ENCODE measurements at places on chromosomes 12 and 14. TPM values are rescaled to one million over a fixed set of nuclear protein-coding genes. Genes with fewer than 3 reads are reported as not detected.

The MMP19 gene
- not detected for total RNA-seq

The PRH2 gene
- not detected for total RNA-seq

The PARP2 gene
- 55.4 TPM for total RNA-seq

The SAMD4A gene
- 0.55 TPM for total RNA-seq

The TPPP2 gene
- total RNA-seq, result not detected

The ZC2HC1C gene
- 3.7 TPM for total RNA-seq

The GPD1 gene
- 0.31 TPM for total RNA-seq

The DPPA3 gene
- not detected for total RNA-seq

The HOXC13 gene
- total RNA-seq, result not detected

The LRRC9 gene
- total RNA-seq, result 0.65 TPM

GRCh38 chr14:96037891-96038557 lies 1.1 kb upstream of the C14orf132 start:
- DNase-seq, result no peak

DNA sequence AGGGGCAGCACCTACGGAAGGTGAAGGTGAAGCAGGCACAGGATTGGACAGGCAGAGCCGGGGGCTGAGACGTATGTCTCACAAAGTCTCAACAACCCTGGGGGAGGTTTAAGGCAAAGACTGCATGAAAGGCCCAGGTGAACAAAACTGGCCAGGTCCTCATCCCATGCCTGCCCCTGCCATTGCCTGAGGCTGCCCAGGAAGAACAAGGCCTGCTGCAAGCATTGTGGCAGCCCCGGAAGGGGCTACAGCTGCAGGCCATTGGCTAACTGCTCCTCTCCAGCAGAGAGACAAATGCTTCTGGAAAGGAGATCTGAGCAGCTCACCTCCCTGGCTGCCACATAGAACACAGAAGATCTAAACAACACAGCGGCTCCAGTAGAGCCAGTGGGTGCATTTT lies 20.4 kb upstream of the TMEM179 start:
- DNase-seq, result no peak

GRCh38 chr14:105880616-105881015 lies 354.2 kb downstream of the TMEM121 start:
- DNase-seq, result no peak

GRCh38 chr14:90556012-90556477 lies 159.2 kb downstream of the CALM1 start:
- no peak for DNase-seq

DNA sequence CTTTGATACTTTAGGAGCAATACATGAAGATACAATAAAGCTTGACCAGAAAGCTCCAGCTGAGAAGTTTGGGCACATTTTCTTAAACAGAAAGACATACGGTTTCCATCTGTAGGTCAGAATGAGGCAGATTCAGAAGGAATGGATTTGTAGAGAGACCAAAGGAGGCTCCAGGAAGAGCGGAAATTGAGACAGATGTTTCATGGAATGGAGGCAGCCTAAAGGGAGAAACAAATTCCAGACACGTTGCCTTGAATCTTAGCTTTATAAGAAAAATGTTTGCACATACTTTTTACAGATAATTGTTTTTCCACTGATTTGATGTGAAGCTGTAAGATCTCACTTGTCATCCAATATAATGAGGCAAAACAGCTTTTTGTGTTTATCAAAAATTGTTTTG lies 24.8 kb downstream of the EPYC start:
- DNase-seq, result no peak

- no peak for DNase-seq
Measured at GRCh38 chr12:22881878-22882385, 257.0 kb downstream of the ETNK1 start.

GRCh38 chr12:46224386-46224785 lies 44.5 kb downstream of the SLC38A1 start:
- no peak for DNase-seq

- DNase-seq, result no peak
Measured at GRCh38 chr12:74171478-74171909, 366.1 kb upstream of the ATXN7L3B start.

GRCh38 chr14:75289840-75290388 lies 11.3 kb downstream of the FOS start:
- DNase-seq, result no peak

DNA sequence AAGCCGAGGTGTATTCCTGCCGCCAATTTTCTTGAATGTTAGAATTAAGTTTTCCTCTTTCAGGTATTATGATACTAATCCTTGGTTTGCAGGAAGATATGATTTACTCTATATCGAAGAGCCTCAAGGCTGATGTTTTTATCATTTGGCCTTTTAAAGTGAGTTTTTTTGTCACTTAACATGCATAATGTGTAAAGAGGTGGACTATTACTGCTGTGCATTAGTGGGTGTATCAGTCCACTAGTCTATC lies 11.1 kb upstream of the TMPO start:
- no peak for DNase-seq

DNA sequence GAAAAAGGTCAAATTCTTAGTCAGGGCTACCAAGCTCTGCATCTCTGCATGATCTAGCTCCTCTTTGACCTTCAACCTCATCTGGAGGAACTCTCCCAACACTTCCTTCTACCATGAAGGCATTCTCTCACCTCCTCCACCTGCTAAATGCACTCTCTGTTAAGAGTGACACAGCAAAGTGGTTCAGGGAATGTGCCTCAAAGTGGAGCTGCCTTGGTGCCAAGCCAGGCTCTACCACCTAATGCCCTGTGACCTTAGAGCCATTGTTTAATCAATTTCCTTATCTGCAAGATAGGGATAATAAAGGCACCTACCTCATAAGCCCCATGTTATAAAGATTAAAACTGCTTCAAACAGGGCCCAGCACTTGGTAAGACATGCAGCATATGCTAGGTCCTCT lies 236.7 kb downstream of the ANO2 start:
- DNase-seq, result no peak

GRCh38 chr12:42855362-42855950 lies 265.9 kb upstream of the PRICKLE1 start:
- DNase-seq, result no peak

DNA sequence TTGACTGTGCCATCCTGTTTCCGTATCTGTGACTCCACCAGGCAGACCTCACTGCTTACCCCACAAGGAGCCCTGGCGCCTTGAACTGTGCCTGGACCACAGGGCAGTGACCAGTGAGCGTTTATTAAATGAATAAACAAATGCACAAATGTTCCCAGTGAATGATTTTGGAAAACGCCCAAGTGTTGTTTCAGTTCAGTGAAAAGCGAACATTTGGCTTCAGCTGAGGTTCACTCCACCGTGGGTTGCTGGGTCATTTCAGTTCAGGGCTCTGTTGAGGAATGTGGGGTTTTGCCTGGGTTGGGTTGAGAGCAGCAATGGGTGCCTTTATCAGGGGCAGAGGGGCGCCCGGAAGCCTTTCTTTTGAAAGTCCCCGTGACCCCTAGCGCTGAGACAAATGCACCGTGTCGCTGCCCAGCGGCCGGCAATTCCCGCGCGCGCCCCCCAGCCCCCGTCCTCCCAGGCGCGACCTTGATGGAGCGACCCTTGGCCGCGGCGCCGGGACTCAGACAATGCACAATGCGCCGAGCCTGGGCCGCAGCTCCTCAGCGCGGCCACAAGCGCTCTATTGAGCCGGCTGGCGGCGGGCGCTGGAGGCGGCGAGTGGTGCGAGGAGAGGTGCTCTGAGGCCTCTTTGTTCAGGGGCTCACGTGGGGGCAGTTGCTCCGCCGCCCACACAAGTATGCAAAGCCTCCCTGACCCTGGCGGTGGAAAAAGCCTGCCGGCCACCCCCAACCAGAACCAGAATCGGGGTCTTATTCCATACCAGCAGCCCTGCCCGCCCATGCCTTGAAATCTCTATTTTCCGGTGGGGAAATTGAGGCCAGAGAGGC lies 40.5 kb upstream of the CLMN start:
- DNase-seq, result no peak

GRCh38 chr12:66058554-66058953 lies 72.0 kb downstream of the LLPH start:
- no peak for DNase-seq

GRCh38 chr12:4107911-4108697 lies 165.5 kb upstream of the CCND2 start:
- DNase-seq, result no peak

- peak; percentile 25 for DNase-seq
Measured at GRCh38 chr12:98374007-98374406, 141.4 kb upstream of the TMPO start.

DNA sequence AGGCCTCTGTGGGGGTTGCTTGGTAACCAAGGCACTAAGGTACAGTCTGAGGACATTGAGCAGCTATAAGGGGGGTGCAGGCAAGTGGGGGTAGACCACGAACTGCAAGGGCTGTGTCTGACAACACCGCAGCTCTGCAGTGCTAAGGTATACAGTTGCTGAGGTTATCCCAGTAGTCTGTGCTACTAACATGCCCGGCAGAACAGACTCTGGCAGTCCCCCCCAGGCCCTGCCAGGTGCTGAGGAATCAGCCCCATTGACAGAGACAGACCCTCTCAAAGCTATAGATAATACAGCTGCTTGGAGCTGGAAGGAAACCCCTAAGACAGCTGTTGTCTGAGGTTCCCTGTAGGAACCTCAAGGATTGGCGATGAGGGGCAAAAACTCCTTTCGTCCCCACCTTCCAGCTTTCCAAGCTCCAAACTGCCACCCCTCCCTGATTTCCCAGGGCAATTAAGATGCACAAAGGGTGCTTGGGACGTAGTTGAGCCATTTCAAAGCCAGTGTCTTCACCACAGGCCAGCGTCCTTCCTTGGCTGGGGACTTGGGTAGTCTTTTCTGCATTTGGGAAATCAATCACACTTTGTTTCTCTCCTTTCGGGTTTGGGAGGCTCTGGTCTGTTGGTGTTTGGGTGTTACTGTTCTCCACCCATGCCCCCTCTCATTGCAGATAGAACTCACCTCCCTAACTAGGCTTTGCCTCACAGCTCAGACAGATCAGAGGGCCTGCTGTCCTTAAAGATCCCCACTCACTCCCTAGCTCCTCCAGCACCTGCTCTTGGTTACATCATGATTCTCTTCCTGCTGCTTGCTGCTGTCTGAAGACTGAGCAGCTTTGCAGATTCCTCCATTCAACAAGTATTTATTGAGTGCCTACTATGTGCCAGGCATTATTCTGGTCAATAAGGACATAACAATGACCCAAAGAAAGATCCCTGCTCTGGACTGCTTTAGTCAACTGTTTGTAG lies 2.0 kb upstream of the MYH7 start:
- no peak for DNase-seq

DNA sequence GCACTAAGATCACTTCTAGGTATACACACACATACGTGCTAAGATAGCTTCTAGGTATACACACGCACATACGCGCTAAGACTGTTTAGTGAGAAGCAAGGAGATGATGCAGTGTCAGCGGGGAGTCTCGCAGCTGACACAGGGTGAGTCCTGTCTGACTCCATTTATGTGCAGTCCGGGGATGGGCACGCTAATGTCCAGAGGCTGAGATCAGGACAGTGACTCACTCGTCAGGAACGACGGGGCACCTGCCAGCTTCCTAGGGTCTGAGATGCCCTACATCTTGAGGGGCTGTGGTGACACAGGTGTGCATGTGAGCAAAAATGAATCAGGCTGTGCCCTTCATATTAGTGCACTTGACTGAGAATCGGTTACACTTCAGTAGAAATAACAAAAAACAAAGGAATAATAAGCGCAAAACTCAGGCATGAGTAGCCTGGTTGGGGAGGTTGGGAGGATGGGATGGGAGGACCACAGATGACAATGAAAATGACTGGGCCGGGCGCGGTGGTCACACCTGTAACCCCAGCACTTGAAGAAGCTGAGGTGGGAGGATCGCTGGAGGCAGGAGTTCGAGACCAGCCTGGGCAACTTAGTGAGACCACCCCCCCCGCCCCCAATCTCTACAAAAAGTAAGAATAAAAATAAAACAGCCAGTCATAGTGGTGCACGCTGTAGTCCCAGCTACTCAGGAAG lies 29.1 kb upstream of the ULK1 start:
- DNase-seq, result no peak

GRCh38 chr12:31519511-31519910 lies 71.4 kb downstream of the DENND5B start:
- DNase-seq, result no peak

- DNase-seq, result peak; percentile 23
Measured at GRCh38 chr14:58243790-58244555, 670 bp upstream of the PSMA3 start.

DNA sequence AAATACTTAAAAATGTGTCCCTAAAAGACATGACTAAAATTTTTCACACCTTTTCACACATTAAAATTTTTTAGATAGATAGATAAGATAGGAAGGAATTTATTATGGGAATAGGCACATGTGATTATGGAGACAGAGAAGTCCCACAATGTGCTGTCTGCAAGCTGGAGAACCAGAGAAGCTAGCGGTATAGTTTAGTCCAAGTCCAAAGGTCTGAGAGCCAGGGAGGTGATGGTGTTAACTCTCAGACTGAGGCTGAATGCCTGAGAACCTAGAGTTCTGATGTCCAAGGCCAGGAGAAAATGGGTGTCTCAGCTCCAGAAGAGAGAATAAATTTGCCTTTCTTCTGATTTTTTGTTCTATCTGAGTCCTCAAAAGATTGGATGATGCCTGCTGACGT lies 65.7 kb downstream of the POLR3B start:
- DNase-seq, result no peak

DNA sequence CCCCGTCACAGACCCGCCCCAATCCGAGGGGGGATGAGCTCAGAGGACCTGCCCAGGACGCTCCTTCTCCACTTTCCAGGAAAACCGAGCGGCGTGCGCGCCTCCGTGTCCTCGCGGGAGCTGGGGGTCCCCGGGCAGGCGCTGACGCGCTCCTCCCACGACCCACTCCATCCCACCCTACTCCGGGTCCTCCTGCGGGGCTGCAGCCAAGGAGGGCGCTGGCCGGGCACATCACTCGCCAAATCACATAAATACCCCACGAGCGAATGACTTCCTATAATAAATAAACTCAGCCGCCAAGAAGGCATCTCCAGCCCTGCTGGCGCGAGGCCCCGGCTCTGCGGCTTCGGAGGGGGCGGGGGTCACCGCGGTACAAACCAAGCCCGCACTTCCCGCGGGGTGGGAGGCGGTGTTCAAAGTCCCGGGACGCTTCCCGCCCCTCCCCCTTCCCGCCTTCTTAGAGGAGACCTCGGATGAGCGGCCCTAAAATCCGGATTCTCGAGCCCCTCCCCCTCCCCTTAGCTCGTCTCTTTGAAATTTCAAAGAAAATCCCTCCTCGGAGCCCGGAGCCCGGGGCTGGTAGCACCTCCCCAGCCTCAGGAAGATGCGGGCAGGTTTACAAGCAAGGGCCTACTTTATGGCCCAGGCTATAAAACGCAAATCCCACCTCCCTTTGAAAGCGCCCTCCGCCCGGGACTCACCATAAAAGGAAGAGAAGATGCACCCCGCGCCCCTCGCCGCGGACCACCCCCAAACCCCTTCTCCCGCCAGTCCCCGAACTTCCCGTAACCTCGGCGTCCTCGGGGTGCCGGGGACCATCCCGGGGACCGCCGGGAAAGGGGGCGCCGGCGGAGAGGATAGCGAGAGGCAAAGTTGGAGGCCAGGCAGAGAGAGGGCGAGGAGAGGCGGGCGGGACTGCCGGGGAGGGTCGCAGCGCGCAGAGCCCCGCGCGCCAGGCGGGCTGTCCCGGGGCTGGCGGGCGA lies 712 bp upstream of the FZD10 start:
- no peak for DNase-seq

Measured in OCI-LY7 (cell line).